ENCODE measurements at places on chromosomes 4 and X.

DNA sequence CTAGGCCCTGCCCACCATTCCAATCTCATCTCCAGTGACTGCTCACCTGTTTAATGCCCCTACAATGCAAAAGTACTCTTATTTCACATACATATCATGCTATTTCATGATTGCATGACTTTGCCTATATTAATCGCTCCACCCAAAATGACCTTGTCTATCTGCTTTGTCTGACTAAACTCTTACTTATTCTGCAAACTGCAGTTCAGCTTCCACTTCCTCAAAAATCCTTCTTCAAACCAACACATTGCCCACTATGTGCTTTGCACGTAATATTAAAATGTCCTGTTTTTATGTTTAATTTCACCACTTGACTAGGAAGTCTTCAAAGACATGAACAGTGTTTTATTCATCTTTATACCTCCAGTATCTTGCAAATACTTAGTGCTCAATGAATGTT is 229.6 kb downstream of the OPHN1 start:
- DNase-seq, result no peak

GRCh38 chr4:105399532-105400161 is 74.2 kb downstream of the PPA2 start:
- peak; percentile 92 for DNase-seq

- DNase-seq, result no peak
These were observed 155.8 kb upstream of the IGFBP7 start for GRCh38 chr4:57265831-57266582.

DNA sequence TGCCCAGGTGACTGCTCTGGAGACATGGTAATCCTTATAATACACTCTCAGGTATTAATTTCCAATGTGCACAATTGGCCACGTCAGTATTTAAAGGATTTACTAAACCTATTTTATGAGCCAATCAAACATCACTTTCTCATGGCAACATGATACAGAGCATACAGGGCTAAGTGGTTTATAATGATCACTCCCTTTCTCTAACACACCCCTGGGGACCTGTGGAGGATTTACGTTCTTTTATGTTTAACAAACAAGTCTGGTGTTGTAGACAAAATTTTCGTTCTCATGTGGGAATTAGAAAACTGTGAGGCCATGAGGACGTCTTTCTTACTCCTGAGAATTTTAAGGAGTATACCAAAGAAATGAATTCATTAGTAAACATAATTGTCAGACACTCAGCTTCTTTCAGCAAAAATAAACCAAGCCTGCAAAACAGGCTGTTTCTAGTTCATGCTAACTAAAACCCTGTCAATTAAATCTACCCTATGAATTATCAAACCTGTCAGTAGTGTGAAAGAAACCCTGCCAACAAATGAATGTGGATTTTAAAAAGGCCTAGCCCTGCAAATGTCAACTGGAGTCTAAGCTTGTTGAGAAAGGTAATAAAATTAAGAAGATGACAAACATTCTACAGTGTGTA is 155.8 kb downstream of the PDGFC start:
- no peak for DNase-seq
